Neural cell (in vitro differentiated cells): ENCODE measurements at places on chromosomes 11 and 22. TPM values are rescaled to one million over a fixed set of nuclear protein-coding genes. Genes with fewer than 3 reads are reported as not detected.

Gene SOX6
- 2.2 and 3.3 TPM in 2 replicates for polyA plus RNA-seq

Gene TSSK2
- 0.26 TPM in 1 of 2 replicates, not detected in the other for polyA plus RNA-seq

Gene MUC15
- polyA plus RNA-seq = not detected in 2 replicates

Gene MSANTD4
- polyA plus RNA-seq = 45.0 and 48.4 TPM in 2 replicates

Gene NUP160
- polyA plus RNA-seq = 45.5 and 49.6 TPM in 2 replicates

Gene PGA5
- polyA plus RNA-seq = not detected in 2 replicates

Gene CBX6
- 13.0 and 16.3 TPM in 2 replicates for polyA plus RNA-seq

Gene KRTAP5-8
- polyA plus RNA-seq = not detected in 2 replicates

Gene SLC6A5
- polyA plus RNA-seq = not detected in 2 replicates

Gene PI4KA
- polyA plus RNA-seq = 42.2 and 48.0 TPM in 2 replicates

Gene GRAMD1B
- polyA plus RNA-seq = 1.5 and 3.8 TPM in 2 replicates

Gene MAP6
- polyA plus RNA-seq = 178 and 200 TPM in 2 replicates

Gene PAK1
- polyA plus RNA-seq = 65.2 and 83.6 TPM in 2 replicates

Gene CREB3L1
- polyA plus RNA-seq = not detected in 2 replicates

Gene SMIM35
- 0.12 TPM in 1 of 2 replicates, not detected in the other for polyA plus RNA-seq

Gene TMEM191C
- polyA plus RNA-seq = 68.3 and 81.8 TPM in 2 replicates

Gene SERPIND1
- polyA plus RNA-seq = not detected in 2 replicates

Gene TMEM191B
- 41.5 and 47.9 TPM in 2 replicates for polyA plus RNA-seq

Gene POU2AF1
- polyA plus RNA-seq = not detected in 2 replicates
